B cell (primary cell): ENCODE measurements at places on chromosomes 7 and 10. TPM values are rescaled to one million over a fixed set of nuclear protein-coding genes. Genes with fewer than 3 reads are reported as not detected.

Gene PLOD3
- total RNA-seq: 47.5 and 47.9 TPM in 2 replicates

Gene AKR1D1
- total RNA-seq: not detected in 2 replicates

Gene IGF2BP3
- total RNA-seq: 10.0 and 11.3 TPM in 2 replicates

Gene CALHM1
- 0.34 and 0.41 TPM in 2 replicates for total RNA-seq

GRCh38 chr10:96708456-96708855 is 11.9 kb downstream of the PIK3AP1 start:
- DNase-seq: peak; percentile 82

Gene VENTX
- total RNA-seq: not detected in 2 replicates

DNA sequence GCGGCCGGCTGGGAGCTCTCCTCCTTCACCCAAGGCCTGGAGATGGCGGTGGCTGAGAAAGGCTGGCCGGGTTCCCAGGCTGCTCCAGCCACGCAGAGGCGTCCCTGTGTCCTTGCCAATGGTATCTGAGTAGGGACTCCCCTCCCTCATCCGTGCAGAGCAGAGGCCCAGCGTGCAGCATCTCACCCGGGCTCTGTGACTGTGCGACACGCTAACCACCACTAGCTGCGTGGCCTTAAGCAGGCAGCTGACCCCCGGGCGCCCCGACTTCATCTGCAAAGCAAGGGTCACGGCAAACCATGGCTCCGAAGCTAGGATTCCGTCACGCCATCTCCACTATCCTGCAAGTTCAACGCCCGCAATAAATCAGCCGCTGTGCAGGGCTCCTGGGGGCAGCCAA is 47.2 kb upstream of the TNRC18 start:
- no peak for DNase-seq

Gene TAS2R41
- total RNA-seq: not detected in 2 replicates

DNA sequence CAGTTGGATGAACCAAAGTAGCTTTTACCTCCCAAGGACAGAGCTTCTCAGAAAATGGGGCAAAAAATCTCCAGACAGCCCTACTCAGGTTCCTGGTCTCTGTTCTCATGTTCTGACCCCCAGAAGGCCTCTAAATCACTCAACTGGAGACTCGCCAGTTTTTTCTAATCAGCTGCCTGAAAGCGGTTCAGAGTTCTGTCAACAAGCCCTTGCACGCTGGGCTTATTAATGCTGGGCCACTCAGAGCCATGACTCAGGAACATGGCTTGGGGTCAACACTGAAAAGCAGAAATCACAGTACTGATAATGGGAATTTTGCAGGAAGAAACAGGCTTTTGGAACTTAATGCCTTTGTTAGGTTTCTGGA is 15.3 kb downstream of the ECHDC3 start:
- no peak for DNase-seq

GRCh38 chr10:74118804-74119203 is 31.8 kb downstream of the AP3M1 start:
- DNase-seq: no peak

GRCh38 chr10:101002456-101002855 is 2.8 kb downstream of the LZTS2 start:
- no peak for DNase-seq

- DNase-seq: no peak
These were observed 284.4 kb upstream of the IGFBP3 start for GRCh38 chr7:46205478-46205877.

DNA sequence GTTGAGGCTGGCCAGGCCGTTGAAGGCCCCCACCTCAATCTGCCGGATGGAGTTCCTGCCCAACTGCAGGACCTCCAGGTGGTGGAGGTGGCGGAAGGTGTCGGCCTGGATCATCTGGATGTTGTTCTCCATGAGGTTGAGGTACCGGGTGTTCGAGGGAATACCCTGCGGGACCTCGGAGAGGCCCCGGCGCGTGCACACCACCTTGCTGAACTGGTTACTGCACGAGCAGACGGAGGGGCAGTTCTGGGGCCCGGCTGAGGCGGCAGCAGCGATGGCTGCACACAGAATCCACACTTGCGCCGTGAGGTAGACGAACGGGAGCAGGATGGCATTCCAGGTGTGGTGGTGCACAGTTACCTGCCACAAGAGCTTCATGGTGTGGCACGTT is 979 bp downstream of the LRRC4 start:
- DNase-seq: peak; percentile 18

DNA sequence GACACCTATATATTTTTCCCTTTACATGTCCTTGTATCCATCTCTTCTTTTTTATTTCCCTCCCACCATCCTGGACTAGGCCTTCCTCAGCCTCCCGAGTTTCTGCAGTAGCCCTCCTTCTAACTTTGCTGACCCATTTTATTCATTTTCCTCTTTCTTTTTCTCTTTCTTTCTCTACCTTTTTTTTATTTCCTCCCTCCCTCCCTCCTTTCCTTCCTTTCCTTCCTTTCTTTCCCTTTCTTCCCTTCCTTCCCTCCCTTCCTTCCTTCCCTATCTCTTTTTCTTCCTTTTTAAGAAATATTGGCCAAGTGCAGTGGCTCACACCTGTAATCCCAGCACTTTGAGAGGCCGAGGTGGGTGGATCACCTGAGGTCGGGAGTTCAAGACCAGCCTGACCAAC is 9.7 kb upstream of the CAMK2G start:
- no peak for DNase-seq

DNA sequence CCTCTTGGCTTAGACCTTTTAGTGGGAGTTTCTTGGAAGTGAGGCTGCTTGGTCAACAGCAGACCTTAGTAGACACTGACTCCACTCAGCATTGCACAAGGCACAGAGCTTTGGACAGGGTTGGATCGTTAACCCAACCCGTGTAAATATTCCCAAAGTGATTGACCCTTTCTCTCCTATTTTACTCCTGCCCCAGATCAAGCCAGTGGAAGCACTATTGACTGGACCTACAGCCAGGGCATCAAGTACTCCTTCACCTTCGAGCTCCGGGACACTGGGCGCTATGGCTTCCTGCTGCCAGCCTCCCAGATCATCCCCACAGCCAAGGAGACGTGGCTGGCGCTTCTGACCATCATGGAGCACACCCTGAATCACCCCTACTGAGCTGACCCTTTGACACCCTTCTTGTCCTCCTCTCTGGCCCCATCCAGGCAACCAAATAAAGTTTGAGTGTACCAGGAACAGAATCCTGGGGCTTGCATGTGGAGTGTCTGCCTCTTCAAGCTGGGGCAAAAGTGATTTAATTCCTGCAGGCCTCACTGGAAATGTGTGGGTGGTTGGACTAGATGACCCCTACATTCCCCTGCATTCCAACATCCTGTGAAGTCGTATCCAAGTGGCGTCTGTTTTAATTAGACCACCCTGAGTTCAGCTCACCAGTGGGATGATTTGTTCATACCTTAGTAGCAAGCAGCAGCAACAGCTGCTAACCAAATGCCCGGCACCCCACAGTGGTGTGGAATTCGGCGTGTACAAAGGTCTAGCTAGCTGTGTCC is 7.5 kb downstream of the CPA1 start:
- DNase-seq: no peak

- DNase-seq: no peak
These were observed 58.5 kb upstream of the UBE3C start for GRCh38 chr7:157080111-157080730.

- DNase-seq: no peak
These were observed 74.2 kb downstream of the EEPD1 start for GRCh38 chr7:36227223-36227622.

- no peak for DNase-seq
These were observed 35.1 kb downstream of the EGFR start for GRCh38 chr7:55053651-55054571.

DNA sequence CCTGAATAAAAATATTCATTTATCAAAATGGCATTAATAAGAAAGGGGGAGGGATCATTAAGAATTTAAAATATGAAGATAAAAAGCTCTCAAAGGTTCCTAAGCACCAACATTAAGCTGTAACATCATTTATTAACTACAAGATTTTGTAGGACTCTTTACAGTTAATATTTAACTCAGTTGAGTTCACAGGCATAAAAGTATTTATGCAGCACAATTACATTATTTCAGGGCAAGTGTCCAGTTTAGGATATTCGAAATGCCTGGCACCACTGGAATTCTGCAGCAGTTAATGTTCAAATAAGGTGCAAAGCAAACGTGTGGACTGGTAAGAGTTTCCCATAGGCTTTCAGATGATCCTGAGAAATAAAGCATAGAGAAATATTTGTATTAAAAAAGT is 30.5 kb downstream of the NPS start:
- DNase-seq: no peak

DNA sequence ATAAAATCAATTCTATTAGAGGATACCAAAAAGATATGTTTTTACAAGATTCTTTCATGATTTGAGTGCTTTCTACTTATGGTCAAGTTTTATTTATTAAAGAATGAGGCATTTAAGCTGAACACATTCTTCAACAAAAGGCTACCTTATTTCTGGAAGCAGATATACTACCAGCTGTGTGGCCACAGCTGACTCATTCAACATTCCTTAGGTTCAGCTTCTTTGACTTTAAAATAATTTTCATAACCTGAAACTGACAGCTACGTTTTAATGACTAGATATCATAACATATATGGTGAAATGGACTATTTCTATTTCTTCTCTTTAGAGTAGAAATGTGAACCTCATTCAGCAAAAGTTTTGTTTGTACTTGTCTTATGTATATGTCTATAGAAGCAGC is 414.2 kb upstream of the SEMA3C start:
- DNase-seq: no peak

Gene DLG5
- 0.54 and 1.1 TPM in 2 replicates for total RNA-seq

DNA sequence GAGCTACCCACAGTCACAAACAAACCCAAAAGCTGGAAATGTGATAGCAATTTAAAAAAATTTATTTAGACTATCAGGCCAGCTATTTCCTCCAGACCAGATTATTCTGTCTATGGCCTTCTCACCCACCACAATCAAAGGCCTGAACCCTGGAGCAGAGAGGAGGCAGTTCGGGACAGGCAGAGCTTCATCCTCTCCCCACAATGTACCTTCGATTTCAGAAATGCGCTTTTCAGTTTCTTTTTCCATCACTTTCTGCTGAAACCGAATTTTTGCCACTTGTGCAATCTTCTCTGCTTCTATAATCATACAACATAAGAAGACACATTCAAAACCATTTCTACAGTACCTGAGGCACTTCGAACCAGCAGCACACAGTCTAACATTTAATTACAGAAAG is 29.9 kb downstream of the ERLIN1 start:
- no peak for DNase-seq

Gene CHST3
- not detected in 2 replicates for total RNA-seq

DNA sequence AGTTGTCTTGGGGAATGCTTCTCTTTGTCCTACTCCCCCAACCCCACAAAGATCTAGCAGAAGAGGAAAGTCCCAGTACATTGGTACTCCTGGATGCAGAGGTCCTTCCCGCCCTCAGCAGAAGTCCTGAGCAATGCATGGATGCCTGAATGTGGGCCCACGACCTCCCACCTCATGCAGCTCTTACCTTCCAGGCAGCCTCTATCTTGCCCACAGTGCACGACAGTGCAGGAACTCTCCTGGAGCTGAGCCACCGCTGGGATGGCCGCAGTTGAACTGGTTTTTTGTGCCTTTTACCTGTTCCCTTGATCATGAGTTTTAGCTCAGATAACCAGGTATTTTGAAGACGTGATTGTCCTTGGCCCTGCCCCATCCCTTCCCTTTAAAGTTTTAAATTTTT is 37.9 kb downstream of the LRRC4 start:
- no peak for DNase-seq

GRCh38 chr7:37216923-37217322 is 231.7 kb downstream of the ELMO1 start:
- DNase-seq: no peak

Gene HYAL4
- not detected in 2 replicates for total RNA-seq

GRCh38 chr7:105765846-105766245 is 110.6 kb downstream of the ATXN7L1 start:
- no peak for DNase-seq

DNA sequence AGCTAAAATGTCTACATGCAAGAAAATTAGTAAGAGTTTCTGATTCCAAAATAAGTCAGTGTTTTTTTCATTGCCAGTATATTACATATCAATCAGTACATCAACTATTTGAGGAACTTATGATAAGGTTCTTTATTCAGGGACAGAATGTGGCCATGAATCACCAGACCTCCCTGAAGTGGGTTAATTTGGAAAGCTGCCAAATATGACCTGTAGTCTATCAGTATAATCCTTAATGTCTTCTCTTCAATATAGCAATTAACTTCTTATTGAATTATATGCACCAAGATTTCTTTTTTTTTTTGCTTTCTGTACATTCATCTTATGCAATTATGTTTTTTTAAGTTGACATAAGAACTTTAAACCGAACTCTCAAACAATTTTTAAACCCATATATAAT is 714.5 kb upstream of the POT1 start:
- DNase-seq: no peak

- no peak for DNase-seq
These were observed 360.7 kb upstream of the MYO3A start for GRCh38 chr10:25573316-25573715.

Gene TCTN3
- total RNA-seq: 33.6 and 34.1 TPM in 2 replicates

- no peak for DNase-seq
These were observed 3.9 kb upstream of the ITGB1 start for GRCh38 chr10:32961895-32962369.

DNA sequence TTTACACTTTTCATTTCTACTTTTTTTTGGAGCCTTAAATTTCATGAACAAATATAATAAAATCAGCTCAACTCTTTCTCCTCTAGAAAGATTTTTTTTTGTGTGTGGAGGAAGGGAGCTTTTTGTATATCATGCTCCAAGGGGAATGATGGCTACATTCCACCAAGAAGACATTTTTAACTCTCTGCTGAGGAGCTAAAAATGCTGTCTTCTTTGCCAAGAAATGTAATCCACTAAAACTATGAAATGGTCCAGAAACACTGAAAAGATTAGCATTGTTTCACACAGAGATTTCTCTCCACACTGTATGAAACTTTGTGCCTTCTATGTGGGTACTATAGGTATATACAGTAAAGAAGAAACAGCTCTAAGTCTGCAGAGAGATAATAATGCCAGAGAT is 74.1 kb upstream of the ANK3 start:
- no peak for DNase-seq

Gene TMEM139
- not detected in 2 replicates for total RNA-seq

Gene LSM8
- total RNA-seq: 64.3 TPM in 2 replicates

- DNase-seq: no peak
These were observed 66.5 kb downstream of the EPDR1 start for GRCh38 chr7:37986908-37987330.

- no peak for DNase-seq
These were observed 212.0 kb downstream of the TSPAN12 start for GRCh38 chr7:120645966-120646365.

GRCh38 chr7:2172311-2173188 is 60.2 kb downstream of the MAD1L1 start:
- no peak for DNase-seq

- DNase-seq: no peak
These were observed 10.1 kb downstream of the TBC1D12 start for GRCh38 chr10:94412449-94412848.

Gene STEAP1B
- 8.8 and 9.1 TPM in 2 replicates for total RNA-seq
